ENCODE measurements at places on chromosomes 2 and 18. TPM values are rescaled to one million over a fixed set of nuclear protein-coding genes. Genes with fewer than 3 reads are reported as not detected.

The DSG1 gene
- polyA plus RNA-seq = not detected

The RPIA gene
- 10.9 TPM for polyA plus RNA-seq

The TM4SF20 gene
- polyA plus RNA-seq = 0.82 TPM

The AMER3 gene
- not detected for polyA plus RNA-seq

The EDAR gene
- polyA plus RNA-seq = not detected

The IL1RL2 gene
- polyA plus RNA-seq = 0.72 TPM

The TOGARAM2 gene
- 0.42 TPM for polyA plus RNA-seq

The SLC20A1 gene
- 71.8 TPM for polyA plus RNA-seq

The COBLL1 gene
- polyA plus RNA-seq = 0.79 TPM

The TTL gene
- polyA plus RNA-seq = 26.6 TPM

The FAM110C gene
- polyA plus RNA-seq = not detected

The IL1R2 gene
- polyA plus RNA-seq = 0.35 TPM

The DYSF gene
- 0.07 TPM for polyA plus RNA-seq

The FBXO15 gene
- 1.4 TPM for polyA plus RNA-seq

The NGEF gene
- polyA plus RNA-seq = 0.07 TPM
